Natural killer cell (primary cell): ENCODE measurements at places on chromosomes 6 and 20. TPM values are rescaled to one million over a fixed set of nuclear protein-coding genes. Genes with fewer than 3 reads are reported as not detected.

DNA sequence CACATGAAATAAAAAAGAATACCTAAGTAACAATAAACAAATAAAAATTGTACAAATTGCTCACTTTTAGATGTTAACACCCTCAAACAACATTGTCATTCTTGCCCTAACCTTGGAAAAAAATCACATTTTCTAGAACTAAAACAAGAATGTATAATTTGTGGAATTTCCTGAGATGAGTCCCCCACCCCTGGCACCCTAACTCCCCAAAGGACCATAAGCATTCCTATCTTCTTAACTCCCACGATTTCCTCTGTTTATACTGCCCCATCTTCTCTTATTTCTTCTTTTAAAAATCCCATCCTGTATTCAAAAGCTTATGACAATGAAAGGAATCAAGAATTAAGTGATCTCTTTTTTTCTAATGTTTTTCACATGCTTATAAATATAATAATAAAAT is 70.9 kb downstream of the IBTK start:
- H3K36me3 ChIP-seq: peaks cover 38% of the 10 kb centered on the region
- no peaks in the 10 kb centered on the region for H3K27me3 ChIP-seq
- H3K4me3 ChIP-seq: no peak overlapping the region
- no peaks in the 10 kb centered on the region for H3K4me1 ChIP-seq
- DNase-seq: no peak

DNA sequence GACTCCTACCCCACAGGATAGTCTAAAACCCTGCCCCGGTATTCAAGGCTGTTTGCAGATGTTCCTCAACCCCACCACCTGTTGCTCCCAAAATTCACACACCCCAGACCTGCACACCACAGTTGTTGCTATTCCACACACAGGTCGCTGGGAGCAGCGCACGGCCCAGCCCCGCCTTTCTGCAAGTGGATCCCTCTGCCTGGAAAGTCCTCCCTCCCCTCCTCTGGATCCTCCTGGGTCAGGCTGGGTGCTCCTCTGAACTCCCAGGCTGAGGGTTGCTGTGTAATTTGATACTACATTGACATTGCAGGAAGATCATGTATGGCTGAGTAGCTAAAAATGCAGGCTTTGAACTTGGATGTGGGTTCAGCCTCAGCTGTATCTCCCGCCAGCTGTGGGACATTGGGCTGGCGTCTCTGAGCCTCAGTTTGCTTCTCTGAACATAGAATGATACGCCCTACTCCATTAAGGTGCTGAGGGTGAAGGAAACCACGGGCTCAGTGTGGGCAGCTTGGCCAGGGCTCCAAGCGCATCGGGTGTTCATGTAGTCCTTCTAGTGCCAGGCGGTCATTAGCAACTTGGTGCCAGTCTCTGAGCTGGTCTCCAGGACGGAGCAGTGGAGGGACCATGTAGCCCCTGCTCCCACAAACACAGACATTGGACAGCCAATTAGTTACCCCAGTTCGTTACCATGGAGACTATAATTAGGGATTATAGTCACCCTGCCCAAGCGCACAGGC is 13.9 kb upstream of the CCN5 start:
- no peaks in the 10 kb centered on the region for H3K27me3 ChIP-seq
- no peak for DNase-seq
- no peak overlapping the region for H3K27ac ChIP-seq
- H3K36me3 ChIP-seq: no peaks in the 10 kb centered on the region

The MDFI gene
- total RNA-seq: not detected

The PRL gene
- not detected for total RNA-seq

The CST11 gene
- not detected for total RNA-seq
